ENCODE measurements at places on chromosomes 6 and 20. TPM values are rescaled to one million over a fixed set of nuclear protein-coding genes. Genes with fewer than 3 reads are reported as not detected.

TNF gene
- not detected for total RNA-seq

DNAH8 gene
- total RNA-seq: not detected

DNA sequence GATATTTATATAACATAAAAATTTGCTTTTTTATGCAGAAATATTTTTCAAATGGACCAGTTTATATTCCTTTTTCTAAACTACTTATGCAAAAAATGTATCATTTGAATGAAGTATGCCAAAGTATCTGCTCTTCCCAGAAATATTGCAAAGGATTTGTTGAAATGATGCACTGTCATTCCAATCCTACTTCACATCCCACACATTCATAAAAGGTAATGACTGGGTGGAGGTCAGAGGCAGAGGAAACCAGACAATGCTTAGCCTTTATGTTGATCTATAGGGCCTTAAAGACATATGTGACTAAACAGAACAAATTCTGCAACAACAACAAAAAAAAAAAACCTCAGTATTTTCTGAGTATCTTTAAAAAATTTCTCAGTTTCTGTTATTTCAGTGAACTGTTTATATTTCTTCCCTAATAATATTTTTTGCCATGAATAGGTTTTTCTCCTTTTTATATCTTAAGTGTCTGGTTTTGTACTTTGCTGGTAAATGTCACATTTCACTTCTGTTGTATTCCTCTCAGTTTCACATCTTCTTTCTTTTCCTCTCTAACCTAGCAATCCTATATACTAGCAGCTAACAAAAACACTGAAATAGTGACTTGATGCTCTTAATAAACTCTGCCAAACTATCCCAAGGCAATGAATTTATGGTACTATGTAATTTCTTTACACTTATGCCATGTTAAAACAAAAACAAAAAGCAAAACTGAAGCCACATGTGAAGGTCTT lies 374.1 kb downstream of the BCKDHB start:
- DNase-seq: no peak

OR2H2 gene
- total RNA-seq: not detected

PNPLA1 gene
- total RNA-seq: not detected

- no peak for DNase-seq
These were observed 184.2 kb downstream of the COL9A1 start for GRCh38 chr6:70118670-70119069.

PI16 gene
- total RNA-seq: not detected

DNA sequence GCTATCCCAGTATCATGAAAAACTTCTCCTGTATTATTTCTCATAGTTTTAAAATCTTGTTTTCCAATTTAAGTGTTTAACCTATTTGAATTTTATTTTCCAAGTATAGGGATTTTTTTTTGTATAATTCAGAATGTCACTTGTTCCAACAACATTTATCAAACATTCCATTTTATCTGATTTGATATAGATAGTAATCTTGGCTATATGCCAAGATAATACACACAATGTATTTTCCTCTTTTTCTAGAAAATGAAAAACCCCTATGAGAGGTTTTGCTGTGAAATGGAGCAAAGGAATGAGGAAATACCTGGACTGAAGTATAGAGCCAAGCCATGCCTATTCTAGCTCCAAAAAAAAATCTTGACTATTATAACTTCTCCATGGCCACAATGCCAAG lies 628.9 kb downstream of the HTR1B start:
- DNase-seq: no peak

NKAIN4 gene
- not detected for total RNA-seq

GRCh38 chr6:40348591-40348990 lies 238.6 kb downstream of the LRFN2 start:
- DNase-seq: no peak

DNA sequence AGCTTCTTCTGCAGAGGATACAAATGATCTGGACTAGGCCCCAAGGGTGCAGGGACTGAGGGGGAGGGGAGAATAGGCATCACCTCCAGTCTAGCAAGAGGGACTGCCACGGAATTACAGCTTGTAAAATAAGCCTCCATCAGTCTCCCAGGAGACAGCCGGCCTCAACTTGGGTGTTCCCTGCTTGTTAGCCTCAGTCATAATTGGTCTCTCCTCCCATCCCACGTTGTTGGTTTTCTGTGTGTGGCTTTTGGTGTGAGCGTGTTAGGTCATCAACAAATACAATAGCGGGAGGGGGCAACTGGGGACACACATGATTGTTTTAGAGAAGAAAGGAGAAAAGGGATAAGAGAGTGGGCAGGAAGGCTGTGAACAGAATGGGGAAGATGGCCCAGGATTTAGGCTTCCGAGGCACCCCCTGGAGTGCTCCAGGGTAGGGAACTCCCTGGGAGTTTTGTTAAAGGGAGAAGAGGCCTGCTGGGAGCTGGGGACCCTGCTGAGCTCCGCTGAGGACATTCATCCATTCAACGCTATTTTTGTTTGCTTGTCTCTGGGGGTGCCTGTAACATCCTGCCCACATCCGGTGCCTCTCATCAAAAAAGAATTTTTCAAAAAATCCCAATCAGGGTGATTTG lies 9.2 kb downstream of the FOXA2 start:
- peak; percentile 83 for DNase-seq

DNA sequence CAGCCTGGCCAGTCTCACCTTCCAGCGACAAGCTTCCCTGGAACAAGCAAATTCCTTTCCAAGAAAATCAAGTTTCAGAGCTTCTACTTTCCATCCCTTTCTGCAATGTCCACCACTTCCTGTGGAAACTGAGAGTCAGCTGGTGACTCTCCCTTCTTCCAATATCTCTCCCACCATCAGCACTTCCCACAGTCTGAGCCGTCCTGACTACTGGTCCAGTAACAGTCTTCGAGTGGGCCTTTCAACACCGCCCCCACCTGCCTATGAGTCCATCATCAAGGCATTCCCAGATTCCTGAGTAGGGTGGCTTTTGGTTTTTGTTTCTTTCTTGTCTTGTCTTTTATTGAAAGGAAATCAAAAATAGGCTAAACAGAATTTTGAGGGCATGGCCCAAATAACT lies 24.3 kb downstream of the MYCT1 start:
- peak; percentile 10 for DNase-seq

DNA sequence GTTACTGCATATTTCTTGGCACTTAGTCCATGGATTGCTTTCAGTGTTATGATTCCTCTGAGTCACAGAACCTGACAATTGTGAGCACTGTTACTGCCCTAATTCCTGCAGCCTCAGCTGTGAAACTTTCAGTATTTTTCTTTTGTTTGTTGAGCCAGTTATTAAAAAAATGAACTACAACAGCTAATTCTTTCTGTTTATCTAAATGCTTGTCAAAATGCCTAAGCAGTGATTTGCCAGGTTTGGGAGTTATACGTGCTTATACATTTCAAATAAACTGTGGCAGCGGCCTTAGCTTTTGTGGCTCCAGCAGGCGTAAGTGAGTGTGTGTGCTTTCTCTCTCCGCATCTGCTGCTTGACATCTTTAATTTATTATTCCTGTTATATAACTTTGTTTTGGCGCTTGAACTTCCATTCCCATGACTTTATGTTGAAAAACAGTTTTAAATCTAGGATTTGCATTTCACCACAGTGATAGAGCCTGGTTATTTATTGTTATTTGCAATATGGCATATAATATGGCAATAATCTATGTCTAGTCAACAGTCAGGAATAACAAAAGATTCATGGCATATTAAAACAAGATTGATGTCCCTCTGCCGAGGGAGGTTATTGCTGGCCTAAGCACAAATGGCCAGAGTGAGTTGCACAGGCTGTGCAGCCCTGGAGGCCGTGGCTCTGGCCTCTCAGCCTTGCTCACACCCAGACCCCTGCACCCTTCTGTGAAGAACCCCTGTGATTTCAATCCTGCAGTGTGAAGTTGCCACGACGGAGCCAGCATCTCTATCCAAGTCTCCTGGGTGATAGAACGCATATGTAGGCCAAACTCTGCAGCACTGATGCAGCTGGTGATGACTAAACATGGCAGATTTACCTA lies 303.4 kb downstream of the THBS2 start:
- no peak for DNase-seq

- no peak for DNase-seq
These were observed 198.2 kb downstream of the ERMARD start for GRCh38 chr6:169949511-169950097.

EYS gene
- 0.87 TPM for total RNA-seq

DNA sequence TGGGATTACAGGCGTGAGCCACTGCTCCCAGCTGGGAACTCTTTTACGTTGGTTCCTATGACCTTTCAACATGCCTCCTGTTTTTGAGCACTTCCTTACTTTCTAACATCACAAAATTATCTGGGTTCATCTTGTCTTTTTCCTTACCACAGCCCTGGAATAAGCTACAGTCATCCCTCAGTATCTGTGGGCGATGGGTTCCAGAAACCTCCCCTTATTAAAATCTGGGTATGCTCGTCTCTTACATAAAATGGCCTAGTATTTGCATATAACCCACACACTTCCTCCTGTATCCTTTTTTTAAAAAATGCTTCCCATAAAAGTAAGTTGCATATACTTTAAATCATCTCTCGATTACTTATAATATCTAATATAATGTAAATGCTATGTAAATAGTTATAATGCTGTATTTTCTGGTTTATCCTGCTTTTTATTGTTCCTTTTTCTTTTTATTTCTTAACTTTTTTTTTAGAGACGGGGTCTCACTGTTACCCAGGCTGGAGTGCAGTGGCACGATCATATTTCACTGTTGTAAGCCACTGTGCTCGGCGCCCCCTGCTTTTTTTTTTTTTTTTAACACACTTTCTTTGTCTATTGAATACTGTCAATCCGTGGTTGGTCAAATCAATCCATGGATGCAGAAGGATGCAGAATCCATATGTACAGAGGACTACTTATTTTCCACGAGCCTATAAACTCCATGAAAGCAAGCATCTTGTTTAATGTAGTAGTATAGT lies 9.2 kb downstream of the RPF2 start:
- DNase-seq: no peak

PRND gene
- total RNA-seq: 0.18 TPM

DNA sequence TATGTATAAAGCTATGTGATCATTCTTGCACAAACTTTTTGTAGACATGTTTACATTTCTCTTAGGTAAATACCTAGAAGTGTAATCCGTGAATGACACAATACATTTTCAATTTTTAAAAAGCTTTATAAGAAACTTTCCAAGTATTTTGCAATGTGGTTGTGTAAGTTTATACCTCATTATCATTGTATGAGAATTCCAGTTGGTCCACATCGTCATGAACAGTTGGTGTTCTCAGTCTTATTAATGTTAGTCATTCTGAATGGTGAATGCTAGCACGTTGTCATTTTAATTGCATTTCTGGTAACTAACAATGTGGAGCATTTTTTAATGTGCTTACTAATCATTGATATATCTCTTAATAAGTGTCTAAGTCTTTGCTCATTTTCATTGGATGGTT lies 116.5 kb upstream of the F13A1 start:
- no peak for DNase-seq

DNA sequence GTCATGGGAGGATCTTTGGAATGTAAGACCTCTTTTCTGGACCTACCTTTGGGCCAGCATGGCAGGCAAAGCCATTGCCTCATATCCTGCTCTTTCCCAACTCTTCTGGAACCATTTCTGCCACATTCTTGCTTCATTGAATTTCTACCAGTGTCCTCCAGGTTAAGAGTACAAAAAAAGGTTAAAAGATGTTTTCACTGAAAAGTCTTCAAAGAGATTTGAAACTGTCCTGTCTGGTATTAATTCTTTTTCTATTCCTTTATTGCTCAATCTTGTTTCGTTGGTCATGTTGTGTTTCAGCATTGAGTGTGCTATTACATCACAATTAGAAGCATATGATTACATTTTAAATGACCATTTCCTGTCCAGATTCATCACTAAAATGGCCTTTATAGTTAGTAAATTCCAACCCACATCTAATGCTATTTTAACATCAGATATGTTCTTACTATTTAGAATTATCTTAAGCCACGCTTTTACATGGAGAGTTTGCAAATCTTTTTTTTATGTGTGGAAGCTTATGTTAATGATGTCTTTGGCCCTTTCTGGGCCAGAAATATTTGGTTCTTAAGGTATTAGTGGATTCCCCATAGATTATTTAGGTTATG lies 450.9 kb downstream of the GJA1 start:
- no peak for DNase-seq

GRCh38 chr6:43798688-43799444 lies 28.9 kb downstream of the VEGFA start:
- peak; percentile 89 for DNase-seq

DNA sequence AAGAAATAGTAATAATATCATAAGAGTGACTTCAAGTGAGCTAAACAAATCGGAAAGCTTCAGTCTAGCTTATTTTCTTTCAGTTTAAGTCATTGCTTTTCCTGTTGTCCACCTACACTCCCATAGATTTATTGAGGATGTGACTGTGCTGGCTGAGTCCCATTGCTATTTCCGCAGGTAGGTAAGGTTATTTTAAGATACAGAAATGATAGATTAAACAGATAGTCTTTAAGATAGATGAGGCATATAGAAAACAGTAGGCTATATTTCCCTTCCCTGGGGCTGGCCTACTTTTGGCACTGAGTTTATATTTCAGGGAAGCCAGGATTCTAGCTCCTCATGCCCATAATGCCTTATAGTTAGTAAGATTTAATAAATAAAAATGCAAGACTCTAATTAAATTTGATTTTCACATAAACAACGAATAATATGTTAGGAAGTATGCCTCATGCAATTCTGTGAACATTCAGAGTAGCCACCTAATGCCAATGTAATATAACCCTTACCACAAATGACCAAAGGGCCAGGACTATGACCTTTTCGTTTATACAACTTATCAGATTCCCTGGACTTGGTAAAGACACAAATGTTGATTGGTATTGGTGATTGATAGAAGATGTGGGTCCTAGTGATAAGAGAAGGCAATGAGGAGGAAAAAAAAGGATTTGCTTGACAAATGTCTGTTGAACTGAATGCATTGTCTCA lies 1079.3 kb downstream of the EPHA7 start:
- no peak for DNase-seq

GRCh38 chr6:128696691-128697689 lies 176.6 kb upstream of the PTPRK start:
- peak; percentile 80 for DNase-seq

- no peak for DNase-seq
These were observed 76.5 kb downstream of the SYNJ2 start for GRCh38 chr6:158058171-158058651.

DNA sequence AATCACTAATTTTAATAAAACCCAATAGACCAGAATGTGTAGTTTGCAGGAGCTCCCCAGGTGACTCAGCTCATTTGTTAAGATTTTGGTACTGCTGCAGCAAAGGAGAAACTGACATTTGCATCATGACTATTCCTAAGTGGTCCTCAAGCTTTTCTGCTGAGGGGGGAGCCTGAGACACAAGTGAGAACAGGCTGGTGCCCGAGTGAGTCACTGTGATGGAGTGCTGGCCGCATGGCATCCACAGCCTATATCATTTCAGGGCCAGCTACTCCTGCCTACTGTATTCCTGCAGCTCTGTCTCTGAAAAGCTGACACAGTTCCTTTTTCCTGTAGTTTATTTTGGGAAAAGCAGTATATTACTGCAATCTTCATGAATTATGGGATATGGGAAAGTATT lies 113.7 kb upstream of the ENPP5 start:
- no peak for DNase-seq

- peak; percentile 48 for DNase-seq
These were observed 36.9 kb downstream of the SLC24A3 start for GRCh38 chr20:19249106-19249879.

DNA sequence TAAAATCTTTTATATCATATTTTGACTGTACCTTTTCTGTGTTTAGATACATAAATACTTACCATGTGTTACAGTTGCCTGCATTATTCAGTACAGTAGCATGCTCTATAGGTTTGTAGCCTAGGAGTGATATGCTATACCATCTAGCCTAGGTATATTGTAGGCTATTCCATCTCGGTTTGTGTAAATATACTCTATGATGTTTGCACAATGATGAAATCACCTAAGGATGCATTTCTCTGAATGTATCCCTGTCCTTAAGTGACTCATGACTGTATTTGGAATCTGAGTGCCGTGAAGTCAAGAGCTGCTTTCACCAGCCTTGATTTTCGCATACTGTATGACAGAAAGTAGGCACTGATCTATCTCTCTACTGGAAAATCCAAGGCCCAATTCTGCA lies 129.9 kb downstream of the UTRN start:
- DNase-seq: peak; percentile 83
